ENCODE measurements at places on chromosomes 7 and 10.

DNA sequence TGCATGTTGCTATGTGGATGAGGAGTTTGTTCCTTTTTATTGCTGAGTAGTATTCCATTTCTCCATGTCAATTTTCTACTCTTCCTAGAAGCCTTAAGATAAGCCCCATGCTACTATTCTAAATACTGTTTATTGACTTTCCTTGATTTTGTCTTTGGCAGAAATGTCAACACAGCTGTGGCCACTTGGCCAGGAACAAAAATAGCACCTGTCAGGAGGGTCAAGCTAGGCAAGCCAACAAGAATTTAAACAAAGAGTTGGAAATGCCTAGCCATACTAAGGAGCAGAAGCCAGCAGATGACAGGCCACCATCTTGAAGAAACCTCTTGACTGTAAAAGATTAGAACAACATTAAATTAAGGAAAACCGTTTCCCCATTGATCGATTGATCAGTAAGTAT is 34.7 kb downstream of the JAZF1 start:
- no peak for DNase-seq

DNA sequence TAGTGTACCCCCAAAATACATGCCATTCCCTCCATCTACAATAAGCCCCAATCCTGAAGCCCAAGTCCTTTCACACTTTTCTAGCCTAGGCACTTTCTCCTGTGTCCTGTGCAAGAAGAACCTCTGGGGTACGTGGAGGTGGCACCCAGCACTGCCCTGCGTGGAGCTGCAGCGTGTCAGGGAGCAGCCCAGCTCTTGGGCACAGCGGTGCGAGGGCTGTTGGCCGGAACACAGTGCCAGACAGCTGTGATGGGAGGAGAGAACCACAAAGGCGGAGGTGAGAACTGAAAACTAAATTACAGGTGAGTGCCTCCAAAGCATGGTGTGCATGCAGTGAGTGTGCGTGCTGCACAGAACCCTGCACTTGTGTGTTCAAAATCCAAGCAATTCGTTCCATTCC is 621.3 kb upstream of the ADARB2 start:
- DNase-seq, result no peak

- no peak for DNase-seq
These were observed 251.2 kb downstream of the DNAJB6 start for GRCh38 chr7:157587805-157588560.

DNA sequence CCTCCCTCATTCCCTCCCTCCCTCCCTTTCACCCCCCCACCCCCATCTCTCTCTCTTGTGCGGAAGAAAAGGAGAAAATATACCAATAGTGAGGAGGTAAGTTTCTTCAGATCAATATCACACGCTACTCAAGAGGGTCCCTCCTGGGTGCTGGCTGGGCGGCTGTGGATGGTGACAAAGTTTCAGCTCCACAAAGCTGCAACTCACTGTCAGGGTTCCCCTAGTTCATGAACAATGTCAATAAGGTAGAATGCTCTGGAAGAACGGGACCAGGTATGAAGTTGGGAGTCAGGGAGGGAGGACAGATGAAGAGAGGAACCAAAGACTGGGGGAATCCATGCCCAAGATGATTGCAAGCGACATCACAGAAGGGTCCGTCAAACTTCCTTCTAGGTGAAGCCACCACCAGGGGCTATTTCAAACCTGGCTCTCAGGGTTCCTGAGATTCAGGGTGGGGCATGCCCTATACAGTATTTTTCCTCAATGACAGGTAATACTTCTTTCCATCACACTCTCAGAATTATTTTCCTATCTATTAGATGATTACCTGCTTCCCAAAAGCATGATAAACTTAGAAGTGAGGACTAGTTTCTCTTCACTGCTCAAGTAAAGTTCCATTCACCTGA is 1.4 kb upstream of the PDE1C start:
- no peak for DNase-seq

GRCh38 chr7:30463405-30464145 is 15.0 kb downstream of the NOD1 start:
- DNase-seq, result no peak

GRCh38 chr7:39969431-39969830 is 19.4 kb downstream of the CDK13 start:
- no peak for DNase-seq

DNA sequence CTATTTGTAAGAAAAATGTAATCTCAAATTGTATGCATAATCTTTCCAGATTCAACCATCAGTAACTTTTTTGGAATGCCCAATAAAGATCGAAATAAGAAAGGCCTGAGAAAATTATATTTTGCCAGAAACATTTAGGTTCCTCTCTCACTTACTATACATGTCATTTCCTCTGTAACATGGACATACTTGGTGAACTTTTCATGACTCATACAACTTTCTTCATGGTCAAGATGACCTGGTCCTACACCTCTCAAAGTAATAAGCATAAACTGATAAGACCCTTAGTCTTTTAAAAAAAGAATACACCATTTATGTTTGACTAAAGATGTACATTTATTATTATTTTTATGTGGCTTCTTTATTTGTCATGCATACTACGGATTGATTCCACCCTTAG is 125.3 kb downstream of the REEP3 start:
- DNase-seq, result no peak

GRCh38 chr10:102342458-102342857 is 53.0 kb upstream of the NFKB2 start:
- DNase-seq, result peak; percentile 67

DNA sequence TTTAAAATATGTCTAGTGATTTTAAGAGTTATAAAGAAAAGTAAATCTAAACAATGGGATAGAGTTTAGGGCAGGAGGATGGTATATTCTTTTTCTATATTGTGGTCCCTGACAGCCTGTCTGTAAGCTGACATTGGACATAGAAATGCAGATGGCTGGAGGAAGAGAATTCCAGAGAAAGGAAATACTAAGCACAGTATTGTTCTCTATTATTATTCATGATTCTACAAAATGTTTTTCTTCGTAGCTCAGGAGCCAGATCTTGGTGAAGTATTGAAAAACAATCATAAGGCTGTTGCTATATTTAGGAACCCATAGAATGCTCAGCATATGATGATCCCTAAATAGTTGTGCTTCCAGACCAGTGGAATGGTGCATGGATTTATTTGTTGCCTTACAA is 117.0 kb upstream of the FAM3C start:
- DNase-seq, result no peak

- DNase-seq, result no peak
These were observed 1.2 kb downstream of the UPP1 start for GRCh38 chr7:48090095-48090805.

DNA sequence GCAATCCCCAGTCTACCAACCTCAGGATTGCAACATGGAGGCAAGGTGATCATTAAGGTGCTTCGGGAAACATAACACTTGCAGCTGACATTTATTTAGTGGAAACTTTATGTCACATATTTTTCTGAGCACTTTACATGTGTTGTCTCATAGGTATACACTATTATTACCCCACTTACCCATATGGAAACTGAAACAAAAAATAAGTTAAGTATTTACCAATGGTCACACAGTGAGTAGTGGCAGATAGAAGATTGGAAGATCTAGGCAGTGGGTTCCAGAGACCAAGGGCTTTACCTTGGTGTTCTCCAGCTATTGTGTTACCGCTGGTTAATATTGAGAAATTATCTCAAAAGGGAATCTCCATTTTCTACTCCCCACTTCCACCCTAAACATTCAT is 1279.1 kb upstream of the SORCS1 start:
- no peak for DNase-seq

- DNase-seq, result peak; percentile 48
These were observed 180.2 kb upstream of the FZD8 start for GRCh38 chr10:35822316-35822715.

- DNase-seq, result no peak
These were observed 36.5 kb downstream of the CAMK2B start for GRCh38 chr7:44288811-44289340.

- no peak for DNase-seq
These were observed 27.1 kb downstream of the PARP12 start for GRCh38 chr7:140035400-140036223.

DNA sequence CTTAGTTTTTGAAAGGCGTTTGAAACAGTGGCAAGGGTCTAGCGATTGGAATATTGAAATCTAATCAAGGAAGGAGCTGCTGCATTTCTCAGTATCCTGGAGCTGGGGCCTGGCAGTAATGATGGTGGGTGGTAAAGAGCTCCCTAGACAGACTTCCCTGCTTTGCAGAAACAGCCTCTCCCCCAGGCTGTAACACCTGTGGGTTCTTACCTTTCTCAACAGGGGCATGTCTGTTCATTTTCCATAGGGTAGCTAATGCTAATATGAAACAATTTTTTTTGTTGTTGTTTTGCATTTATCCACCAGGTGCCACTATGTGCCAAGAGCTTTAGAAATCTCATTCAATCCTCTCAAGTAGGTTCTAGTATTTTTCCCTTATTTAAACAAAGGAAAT is 345.5 kb downstream of the REEP3 start:
- DNase-seq, result no peak

DNA sequence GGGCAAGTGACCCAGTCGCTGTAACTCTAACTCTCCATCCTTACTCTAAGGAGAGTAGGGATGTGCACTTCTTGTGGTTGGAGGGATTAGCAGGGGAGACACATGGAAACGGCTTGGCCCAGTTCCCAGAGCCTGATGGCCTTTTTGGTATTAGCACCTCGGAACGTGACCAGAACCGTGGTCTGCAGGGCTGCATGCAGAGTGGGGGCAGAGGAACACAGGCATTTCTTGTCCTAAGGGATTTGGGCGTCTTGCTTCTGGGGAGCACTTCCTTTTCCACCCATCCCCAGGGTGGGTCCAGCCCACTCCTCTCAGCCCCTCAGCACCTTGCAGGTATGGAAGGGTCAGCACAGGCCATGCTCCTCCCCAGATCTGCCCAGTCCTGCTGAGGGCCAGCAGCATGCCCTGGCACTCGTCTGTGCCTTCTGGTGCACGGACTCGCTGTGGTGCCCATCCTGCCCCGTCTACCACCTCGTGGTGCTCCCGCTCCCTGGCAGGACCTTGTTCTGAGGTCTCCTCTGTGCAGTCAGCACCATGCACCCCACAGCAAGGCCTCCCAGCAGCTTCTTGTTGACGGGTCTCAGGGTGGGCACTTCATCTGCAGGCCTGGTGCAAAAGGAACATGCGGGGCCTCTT is 109.6 kb downstream of the ACTR3B start:
- DNase-seq, result no peak

DNA sequence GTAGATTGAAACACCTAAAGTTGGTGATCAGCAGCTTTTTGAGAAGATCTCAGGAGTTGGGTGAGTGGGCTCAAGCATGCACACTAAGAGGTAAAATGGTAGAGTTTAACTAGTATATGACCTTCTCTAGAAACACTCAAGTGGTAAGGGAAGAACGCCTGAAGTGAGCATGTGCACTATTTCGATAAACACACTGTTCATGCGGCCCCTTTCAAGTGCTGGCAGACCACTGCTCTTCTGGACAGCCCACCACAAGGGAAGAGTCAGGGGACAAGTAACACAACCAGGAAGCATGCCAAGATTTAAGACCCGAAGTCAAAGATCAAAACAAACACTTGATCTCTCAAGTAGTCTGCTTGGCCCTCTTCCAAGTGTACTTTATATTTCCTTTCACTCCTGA is 519.5 kb upstream of the ZWINT start:
- no peak for DNase-seq

DNA sequence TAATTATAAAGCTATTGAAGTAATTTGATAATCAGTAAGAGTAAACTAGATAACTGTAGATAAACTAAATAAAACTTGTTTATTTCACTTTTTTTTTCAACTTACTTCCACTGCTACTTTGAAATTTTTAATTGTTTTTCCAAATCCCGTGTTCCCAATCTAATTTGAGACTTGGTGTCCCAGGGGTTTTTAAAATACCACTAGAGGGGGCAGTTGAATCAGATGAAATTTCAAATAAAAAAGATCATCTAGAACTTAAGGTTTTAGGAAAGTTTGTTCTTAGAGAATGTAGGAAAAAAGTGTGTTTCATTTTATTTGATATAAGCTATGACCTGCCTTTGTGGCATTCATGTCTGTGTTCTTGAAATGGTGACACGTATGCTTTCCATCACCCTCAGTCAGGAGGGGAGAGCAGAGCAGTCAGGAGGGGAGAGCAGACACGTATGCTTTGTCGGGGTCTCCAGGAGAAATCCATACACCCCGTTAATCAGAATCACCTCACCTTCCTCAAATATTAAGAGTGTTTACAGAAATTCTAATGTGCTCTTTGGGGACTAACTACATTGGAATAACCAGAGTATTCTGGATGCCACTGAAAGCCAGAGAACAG is 49.9 kb downstream of the C10orf67 start:
- no peak for DNase-seq

- no peak for DNase-seq
These were observed 57.3 kb upstream of the DPYSL4 start for GRCh38 chr10:132129431-132129830.

GRCh38 chr7:142771353-142771723 is 568 bp downstream of the PRSS2 start:
- no peak for DNase-seq

DNA sequence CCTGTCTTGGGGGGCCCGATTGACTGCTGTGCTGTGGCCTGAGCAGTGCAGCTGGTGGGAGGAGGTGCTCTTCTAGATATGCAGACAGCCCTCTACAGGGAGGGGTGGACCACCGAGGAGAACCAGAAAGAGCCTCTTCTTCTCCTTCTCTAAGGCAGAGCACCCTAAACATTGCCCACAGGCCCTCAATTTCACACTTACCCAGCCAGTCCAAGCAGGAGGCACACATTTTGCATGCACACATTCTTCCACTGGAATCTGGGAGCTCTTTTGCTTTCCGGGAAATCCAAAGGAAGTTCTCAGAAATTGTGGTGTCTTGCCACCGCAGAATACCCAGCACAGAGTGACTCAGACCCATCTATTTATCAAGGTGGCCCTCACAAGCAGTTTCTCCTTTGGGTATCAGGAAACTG is 45.8 kb downstream of the EEPD1 start:
- no peak for DNase-seq

GRCh38 chr7:23474094-23474828 is 4.0 kb upstream of the IGF2BP3 start:
- peak; percentile 97 for DNase-seq

GRCh38 chr7:158309868-158310763 is 277.5 kb downstream of the PTPRN2 start:
- no peak for DNase-seq

GRCh38 chr10:14751014-14751896 is 23.4 kb downstream of the FAM107B start:
- DNase-seq, result peak; percentile 5

GRCh38 chr10:44125879-44126278 is 259.0 kb downstream of the CXCL12 start:
- DNase-seq, result no peak

GRCh38 chr10:122152544-122152943 is 118.6 kb upstream of the BTBD16 start:
- no peak for DNase-seq

DNA sequence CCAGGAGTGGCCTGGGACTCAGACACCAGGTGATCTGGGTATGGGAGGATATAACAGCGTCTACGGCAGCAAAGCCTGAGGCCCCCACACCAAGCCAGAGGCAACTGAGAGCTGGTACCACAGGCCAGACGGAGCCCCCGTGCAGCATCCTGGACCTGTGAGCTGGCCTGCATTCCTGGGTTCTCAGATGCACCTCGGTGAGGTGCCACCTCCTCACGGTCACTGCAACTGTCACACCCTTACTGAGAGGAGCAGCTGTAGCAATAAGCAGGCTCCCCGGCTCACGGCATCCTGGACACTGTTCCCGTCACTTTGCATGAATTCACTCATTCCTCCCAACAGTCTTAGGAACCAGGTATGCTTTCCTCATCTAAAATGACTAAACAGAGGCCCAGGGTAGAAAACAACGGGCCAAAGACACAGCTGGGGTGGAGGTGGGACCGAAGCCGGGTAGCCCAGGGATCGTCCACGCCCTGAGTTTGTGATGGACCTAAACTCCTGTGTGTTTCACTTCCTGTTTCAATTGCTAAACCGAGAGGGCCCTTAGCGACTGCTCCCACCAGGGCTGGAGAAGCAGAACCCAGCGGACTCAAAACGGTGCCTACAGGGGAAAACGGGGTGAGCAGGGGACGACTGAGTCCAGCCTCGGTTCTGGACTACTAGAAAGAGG is 98.7 kb downstream of the CTBP2 start:
- no peak for DNase-seq

All from iPS DF 19.7 (cell line).